Heart right ventricle (tissue), 16 donors: ENCODE measurements at places on chromosomes 2 and 18. TPM values are rescaled to one million over a fixed set of nuclear protein-coding genes. Genes with fewer than 3 reads are reported as not detected.

DNA sequence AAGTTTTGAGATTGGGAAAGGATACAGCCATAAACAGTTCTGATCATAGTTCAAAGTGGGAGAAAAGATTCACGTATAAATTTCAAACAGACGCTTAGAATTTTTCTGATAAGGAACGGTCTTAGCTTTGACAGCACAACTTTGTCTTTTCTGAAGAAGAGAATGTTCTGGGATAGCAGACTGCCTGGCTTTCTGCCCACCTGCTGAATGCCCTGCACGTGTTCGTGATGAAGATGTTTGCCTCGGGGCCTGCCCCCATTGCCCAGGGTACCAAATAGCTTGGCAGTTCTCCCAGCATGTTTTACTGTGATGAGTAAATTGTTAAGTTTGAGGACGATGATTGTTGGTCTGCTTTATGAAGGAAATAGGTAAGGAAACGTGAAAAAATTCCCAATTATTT, 4.6 kb downstream of the MRPL33 start:
- peaks cover 48% of the 10 kb centered on the region for H3K4me1 ChIP-seq
- H3K27me3 ChIP-seq: no peaks in the 10 kb centered on the region
- no peaks in the 10 kb centered on the region for H3K36me3 ChIP-seq
- no peak overlapping the region for H3K27ac ChIP-seq
- peak; percentile 52 for DNase-seq

DNA sequence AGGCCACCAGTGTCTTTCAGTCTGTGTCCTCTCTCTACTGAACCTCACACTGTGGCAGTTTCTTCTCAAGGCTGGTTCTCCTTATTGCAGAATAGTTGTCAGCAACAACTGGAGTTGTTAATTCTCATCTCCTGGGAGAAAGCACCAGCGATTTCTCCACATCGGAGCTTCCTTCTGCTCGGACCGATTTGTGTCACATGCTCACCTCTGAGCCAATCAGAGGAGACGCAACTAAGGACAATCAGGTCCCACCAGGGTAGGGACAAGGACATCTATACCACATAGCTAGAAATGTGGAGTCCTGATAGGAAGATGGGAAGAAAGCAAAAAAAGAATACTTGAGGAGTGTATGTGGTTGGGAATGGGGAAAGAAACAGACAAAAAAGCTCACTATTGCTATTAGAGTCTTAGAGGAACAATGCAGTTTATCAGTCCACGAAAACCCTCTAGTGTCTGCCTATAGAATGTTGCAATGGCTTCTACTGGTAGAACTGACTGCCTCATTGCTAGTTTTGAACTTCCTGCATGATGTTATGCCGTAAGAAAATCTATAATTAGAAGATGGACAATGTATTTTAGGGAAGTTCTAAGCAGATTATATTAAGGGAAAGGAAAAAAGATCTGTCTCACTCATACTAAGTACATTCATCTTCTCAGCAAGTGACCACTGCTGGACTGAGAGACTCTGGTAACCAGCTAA, 169.7 kb downstream of the CDCA7 start:
- no peak overlapping the region for H3K27ac ChIP-seq
- no peak for DNase-seq
- H3K27me3 ChIP-seq: no peaks in the 10 kb centered on the region
- peaks cover 16% of the 10 kb centered on the region for H3K4me1 ChIP-seq
- H3K36me3 ChIP-seq: no peaks in the 10 kb centered on the region

- no peaks in the 10 kb centered on the region for H3K36me3 ChIP-seq
- DNase-seq: no peak
- no peak overlapping the region for H3K27ac ChIP-seq
- H3K27me3 ChIP-seq: no peaks in the 10 kb centered on the region
- H3K4me1 ChIP-seq: no peaks in the 10 kb centered on the region
- H3K4me3 ChIP-seq: no peak overlapping the region
Measured at GRCh38 chr2:84873350-84873749, 7.5 kb downstream of the TRABD2A start.

GRCh38 chr2:73830871-73831401, 2.2 kb downstream of the STAMBP start:
- H3K27ac ChIP-seq: no peak overlapping the region
- H3K4me3 ChIP-seq: no peak overlapping the region
- H3K27me3 ChIP-seq: no peaks in the 10 kb centered on the region
- DNase-seq: no peak
- H3K4me1 ChIP-seq: peaks cover 21% of the 10 kb centered on the region
- H3K36me3 ChIP-seq: no peaks in the 10 kb centered on the region

- H3K4me1 ChIP-seq: no peaks in the 10 kb centered on the region
- no peaks in the 10 kb centered on the region for H3K36me3 ChIP-seq
- H3K4me3 ChIP-seq: no peak overlapping the region
Measured at GRCh38 chr2:162890690-162891311, 52.2 kb upstream of the KCNH7 start.

GRCh38 chr2:25701801-25702200, 28.4 kb upstream of the DTNB start:
- H3K4me3 ChIP-seq: no peak overlapping the region
- DNase-seq: no peak
- H3K27me3 ChIP-seq: no peaks in the 10 kb centered on the region
- no peaks in the 10 kb centered on the region for H3K36me3 ChIP-seq

DNA sequence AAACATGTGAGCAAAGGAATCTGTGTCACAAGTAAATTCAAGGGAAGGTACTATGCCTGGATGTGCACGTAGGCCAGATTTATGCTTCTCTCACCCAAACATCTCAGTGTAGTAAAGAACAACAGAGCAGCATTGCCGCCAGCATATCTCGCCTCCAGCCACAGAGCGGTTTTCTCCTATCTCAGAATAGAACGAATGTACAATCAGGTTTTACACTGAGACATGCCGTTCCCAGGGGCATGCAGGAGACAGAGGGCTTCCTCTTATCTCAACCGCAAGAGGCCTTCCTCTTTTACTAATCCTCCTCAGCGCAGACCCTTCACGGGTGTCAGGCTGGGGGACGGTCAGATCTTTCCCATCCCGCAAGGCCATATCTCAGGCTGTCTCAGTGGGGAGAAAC, 175.3 kb downstream of the RPIA start:
- no peak for DNase-seq
- no peaks in the 10 kb centered on the region for H3K36me3 ChIP-seq
- H3K4me1 ChIP-seq: no peaks in the 10 kb centered on the region
- H3K4me3 ChIP-seq: no peak overlapping the region

DNA sequence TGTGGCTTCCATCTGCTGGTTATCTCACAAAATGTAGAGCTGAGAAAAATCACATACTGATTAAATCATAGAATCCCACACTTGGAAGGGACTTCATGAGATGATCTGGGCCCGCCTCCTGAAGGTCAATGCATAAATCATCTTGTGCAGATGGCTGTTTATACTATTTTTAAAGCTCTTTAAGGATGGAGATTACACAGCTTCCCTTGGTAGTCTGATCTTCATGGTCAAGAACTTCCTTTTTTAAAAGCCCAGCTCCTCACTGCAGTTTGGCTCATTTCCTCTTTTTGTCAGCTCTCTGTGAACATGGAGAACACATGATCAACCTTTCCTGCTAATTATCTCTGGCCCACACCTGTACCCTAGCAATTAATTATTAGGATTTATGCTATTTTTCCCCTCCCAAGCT, 25.9 kb downstream of the GCG start:
- no peak overlapping the region for H3K4me3 ChIP-seq
- no peaks in the 10 kb centered on the region for H3K27me3 ChIP-seq
- DNase-seq: no peak

DNA sequence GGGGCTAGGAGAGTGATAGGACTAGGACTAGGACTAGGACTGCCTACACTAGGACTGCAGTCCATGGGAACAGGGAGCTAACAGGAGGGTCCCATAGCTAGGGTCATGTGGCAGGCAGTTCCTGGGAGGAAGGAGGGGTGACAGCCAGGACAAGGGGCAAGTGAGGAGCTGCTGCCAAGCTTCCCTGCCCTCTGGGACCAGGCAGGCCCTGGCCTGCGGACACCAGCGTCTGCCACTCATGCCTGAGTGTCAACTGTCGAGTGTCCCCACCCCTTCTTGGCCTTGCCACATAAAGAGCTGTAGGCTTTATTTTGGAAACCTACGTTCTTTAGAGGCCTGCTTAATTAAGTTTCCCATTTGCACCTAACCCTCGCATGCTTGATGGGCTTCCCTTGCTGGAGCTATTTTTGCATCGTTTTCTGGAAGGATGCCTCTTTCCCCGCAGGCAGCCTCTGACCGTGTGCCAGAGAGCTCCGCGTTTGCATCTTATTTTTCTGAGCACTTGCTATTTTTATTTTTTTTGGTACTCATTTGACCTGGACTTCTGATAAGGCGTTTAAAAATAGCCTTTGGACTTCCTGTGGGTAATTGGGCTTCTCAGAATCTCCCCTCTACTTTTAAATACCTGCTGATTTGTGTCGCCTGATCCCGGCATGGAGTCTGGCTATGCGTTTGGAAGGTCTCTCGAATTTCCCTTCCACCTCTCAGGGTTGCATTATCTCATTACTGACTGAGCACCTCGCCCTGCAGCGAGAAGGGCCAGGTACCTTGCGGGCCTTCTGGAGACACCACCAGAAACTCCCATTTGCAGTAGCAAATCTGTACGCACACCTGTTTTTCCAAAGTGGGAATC, 66.4 kb downstream of the SH3RF3 start:
- H3K27ac ChIP-seq: peak overlapping the region; percentile 64
- peaks cover 26% of the 10 kb centered on the region for H3K4me1 ChIP-seq
- no peaks in the 10 kb centered on the region for H3K36me3 ChIP-seq
- no peaks in the 10 kb centered on the region for H3K27me3 ChIP-seq

DNA sequence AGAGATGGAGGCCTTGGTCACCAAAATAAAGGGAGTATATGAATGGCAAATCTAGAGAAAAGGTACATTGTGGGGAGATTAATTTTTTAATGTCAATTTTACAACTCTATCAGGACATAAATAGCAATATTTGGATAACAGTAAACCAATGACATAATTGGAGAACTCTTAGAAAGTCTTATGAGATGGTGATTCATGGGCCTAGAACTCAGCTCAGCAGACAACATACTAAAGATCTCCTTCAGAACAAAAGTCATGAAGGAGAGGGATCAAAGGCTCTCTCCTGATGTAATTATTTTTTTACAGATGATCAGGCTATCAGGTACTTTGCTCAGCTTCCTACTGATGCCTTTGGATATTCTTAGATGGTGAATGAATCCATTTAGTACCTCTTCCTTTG, 90.0 kb downstream of the CRACDL start:
- H3K4me1 ChIP-seq: no peaks in the 10 kb centered on the region
- no peak overlapping the region for H3K4me3 ChIP-seq
- H3K27me3 ChIP-seq: peaks cover 2% of the 10 kb centered on the region
- H3K36me3 ChIP-seq: no peaks in the 10 kb centered on the region

DNA sequence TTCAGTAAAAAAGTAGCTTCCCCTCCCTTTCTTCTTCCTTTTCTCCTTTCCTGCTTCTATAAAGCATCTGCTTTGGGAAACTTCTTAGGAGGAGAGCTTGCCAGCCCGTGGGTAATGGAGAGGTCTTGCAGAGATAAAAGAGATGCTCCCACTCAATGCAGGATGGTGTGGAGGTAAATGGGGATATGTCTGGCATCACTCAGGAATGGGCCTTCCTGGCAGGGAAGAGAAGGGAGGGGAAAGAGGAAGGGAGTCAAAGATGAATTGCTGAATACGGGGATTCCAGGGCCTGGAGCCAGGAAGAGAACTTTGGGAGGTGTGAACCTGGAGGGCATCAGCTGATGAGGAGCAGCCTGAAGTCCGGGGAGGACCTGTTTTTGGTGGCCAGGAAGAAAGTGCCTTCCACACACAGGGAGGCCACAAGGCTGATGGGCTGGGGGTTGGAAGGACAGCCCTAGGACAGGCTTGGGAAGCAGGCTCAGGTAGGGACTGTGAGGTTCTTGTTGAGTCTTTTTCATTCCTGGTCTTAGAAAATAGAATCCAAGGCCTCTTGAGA, 25.2 kb downstream of the IL1B start:
- no peak overlapping the region for H3K4me3 ChIP-seq
- DNase-seq: no peak
- H3K27me3 ChIP-seq: no peaks in the 10 kb centered on the region
- no peaks in the 10 kb centered on the region for H3K36me3 ChIP-seq
- peaks cover 27% of the 10 kb centered on the region for H3K4me1 ChIP-seq

GRCh38 chr2:207387001-207387571, 142.7 kb upstream of the CREB1 start:
- DNase-seq: no peak
- no peak overlapping the region for H3K27ac ChIP-seq
- H3K4me1 ChIP-seq: no peaks in the 10 kb centered on the region

DNA sequence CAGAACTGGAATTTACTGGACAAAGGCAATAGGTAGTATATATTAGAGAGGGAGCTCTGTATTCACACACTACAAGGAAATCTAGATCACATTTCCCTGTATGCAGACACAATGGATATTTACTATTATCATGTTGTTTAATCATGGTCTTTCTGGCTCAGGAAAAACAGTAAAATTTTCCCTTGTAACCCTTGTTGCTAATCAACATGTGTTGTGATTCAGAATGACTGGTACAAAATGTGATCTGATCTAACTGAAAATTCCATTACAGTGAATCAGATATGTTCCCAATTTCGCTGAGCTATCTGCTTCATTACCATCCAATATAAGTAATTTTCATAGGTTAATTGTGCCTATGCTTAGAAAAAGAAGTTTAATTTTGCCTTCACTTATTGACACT, 1109.7 kb downstream of the LRP1B start:
- no peaks in the 10 kb centered on the region for H3K27me3 ChIP-seq
- H3K36me3 ChIP-seq: no peaks in the 10 kb centered on the region
- H3K27ac ChIP-seq: no peak overlapping the region
- DNase-seq: no peak

- H3K36me3 ChIP-seq: peaks cover 9% of the 10 kb centered on the region
- H3K27ac ChIP-seq: peak overlapping the region; percentile 8
- H3K27me3 ChIP-seq: no peaks in the 10 kb centered on the region
- no peak overlapping the region for H3K4me3 ChIP-seq
Measured at GRCh38 chr2:239113171-239113570, 265.3 kb downstream of the TWIST2 start.

GRCh38 chr18:55246278-55246677, 287.0 kb upstream of the CCDC68 start:
- DNase-seq: no peak
- no peaks in the 10 kb centered on the region for H3K27me3 ChIP-seq
- peak overlapping the region; percentile 35 for H3K27ac ChIP-seq
- no peak overlapping the region for H3K4me3 ChIP-seq
- peaks cover 70% of the 10 kb centered on the region for H3K36me3 ChIP-seq

UGT1A3 gene
- total RNA-seq: not detected

CTAGE1 gene
- not detected for total RNA-seq
